Cardiac muscle cell (in vitro differentiated cells and primary cell): ENCODE measurements at places on chromosomes 12 and 14.

DNA sequence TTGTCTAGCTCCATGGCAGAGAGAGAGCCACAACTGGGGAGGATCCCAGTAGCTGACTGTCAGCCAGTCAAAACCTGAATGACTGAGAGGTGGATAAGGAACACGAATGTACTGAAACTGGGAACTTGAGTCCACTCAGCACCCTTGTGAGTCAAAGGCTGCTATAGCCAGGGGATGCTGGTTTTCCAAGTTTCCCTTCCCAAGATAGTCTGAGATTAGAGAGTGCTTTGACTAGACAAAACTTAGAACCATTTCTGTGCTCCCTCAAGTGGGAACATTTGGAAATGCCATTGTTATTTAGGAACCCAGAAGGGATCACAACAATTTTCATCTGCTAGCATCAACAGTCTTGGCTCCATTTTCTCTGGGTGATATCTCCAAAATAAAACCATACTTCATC, 4.0 kb downstream of the PRKAG1 start:
- DNase-seq = peak; percentile 12

GRCh38 chr14:105487449-105487985, 831 bp downstream of the CRIP1 start:
- DNase-seq = no peak

DNA sequence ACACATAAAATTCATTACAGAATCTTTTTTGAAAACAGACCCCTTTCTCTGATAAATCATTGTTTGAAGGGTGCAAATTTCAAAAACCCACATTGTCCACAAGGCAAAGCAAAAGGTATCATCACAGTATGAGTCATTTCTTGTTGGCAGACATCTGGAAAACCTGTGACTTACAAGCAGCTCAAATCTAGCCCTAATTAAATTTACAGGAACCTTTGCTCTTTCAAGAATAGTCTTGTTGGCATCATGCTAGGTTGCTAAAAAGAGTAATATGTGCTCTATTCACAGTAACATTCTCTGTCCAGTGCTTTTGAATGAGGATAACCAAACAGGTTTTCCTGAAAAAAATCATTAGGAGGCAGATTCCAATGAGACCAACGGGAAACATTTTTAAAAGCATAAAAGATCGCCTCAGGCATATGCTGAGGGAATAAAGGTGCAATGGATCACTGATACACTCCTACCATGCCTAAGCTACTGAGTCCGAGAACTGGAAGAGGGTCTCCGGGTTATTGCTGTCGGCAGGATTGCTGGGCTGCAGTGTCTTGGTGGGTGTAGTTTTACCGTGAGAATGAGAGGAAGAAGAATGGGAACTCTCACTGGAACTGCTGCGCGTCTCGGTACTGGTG, 55.5 kb upstream of the TTC7B start:
- no peak for DNase-seq

GRCh38 chr12:125434936-125435443, 369.8 kb downstream of the AACS start:
- no peak for DNase-seq

DNA sequence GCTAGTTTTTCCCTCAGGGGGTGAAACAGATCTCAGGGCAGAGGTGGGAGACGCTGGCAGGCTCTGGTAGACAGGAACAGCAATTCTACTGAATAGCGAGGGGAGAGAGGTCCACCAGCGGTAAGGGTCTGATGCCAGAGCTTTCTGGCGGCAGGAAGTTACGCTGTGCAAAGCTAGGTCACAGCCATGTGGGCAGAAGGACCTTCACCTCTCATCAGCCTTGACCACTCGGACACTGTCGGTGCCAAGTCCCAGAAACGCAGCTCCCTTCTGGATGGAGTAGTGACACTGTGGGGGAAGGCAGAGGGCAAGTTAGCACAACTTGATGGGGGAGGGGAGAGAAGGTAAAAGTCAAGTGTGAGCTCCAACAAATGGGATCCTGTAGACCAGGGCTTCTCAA, 10.3 kb upstream of the ZNF740 start:
- DNase-seq = no peak

DNA sequence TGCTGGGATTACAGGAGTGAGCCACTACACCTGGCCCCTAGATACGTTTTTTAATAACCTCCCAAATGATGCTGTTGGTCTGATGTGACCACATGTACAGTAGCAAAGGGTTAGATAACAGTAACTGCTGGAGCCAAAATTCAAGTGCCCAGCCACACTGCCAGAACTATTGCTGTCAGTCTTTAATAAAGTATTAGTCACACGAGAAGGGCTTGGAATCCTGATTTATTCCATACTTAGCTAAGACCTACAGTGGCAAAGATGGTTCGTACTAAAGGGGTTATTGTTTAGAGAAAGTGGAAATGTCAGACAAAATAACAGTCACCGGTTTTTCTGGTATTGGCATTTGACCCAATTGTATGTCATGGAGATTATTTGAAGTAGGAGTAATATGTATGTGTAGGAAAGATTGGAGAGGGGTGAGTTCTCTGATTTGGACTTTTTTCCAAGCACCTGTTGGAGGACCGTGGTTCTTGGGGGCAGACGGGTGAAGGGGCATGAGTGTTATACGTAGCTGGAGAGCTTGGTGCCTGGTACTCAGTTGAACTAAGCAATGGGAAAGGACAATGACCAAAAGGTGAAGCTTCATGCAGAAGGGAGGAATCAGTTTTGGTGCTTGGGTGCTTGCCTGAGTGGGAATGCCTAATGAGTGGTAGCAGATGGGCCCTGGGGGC, 9.7 kb downstream of the TUBA1C start:
- no peak for DNase-seq

- no peak for DNase-seq
These were observed 44.2 kb downstream of the LTBP2 start for GRCh38 chr14:74567646-74568379.

- no peak for DNase-seq
These were observed 576.7 kb downstream of the ALG10 start for GRCh38 chr12:34598851-34599529.

DNA sequence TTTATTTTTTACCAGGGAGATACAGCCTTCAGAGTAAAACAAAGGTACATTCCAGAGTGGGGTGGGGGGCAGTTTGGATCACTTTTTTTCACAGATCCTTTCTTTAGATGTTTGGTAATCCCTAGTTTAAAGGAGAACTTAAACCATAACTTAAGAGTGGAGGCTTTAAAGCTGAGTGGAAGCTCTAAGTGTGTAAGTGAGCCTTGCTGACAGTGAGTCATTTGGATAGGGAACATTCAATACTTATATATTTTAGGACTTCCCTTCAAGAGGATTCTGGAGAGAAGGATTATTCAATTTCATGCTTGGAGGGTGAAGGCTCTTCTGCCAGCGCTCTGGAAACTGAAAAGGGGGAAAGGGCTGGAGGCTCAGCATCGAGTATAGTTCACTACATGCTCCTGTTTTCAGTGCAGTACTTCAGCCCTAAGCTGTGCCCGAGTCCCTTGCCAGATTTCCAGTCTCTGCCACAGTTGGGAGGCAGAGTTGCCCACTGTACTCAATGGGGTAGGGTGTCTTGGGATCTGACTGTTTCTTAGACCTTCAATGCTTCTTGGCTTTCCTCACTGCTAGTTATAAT, 8.4 kb downstream of the PRKAG1 start:
- DNase-seq = no peak
